ENCODE measurements at places on chromosomes 5 and 9.

- no peak for DNase-seq
Measured at GRCh38 chr5:179772351-179772750, 21.4 kb upstream of the LTC4S start.

- DNase-seq = no peak
Measured at GRCh38 chr9:34611251-34611810, 566 bp downstream of the RPP25L start.

GRCh38 chr5:35478856-35479682 lies 138.6 kb upstream of the SPEF2 start:
- DNase-seq = no peak

- DNase-seq = peak; percentile 59
Measured at GRCh38 chr5:33105521-33105941, 335.2 kb upstream of the TARS1 start.

GRCh38 chr5:95697781-95698681 lies 15.2 kb upstream of the SPATA9 start:
- no peak for DNase-seq

- DNase-seq = no peak
Measured at GRCh38 chr5:145236127-145236526, 599.0 kb downstream of the PRELID2 start.

DNA sequence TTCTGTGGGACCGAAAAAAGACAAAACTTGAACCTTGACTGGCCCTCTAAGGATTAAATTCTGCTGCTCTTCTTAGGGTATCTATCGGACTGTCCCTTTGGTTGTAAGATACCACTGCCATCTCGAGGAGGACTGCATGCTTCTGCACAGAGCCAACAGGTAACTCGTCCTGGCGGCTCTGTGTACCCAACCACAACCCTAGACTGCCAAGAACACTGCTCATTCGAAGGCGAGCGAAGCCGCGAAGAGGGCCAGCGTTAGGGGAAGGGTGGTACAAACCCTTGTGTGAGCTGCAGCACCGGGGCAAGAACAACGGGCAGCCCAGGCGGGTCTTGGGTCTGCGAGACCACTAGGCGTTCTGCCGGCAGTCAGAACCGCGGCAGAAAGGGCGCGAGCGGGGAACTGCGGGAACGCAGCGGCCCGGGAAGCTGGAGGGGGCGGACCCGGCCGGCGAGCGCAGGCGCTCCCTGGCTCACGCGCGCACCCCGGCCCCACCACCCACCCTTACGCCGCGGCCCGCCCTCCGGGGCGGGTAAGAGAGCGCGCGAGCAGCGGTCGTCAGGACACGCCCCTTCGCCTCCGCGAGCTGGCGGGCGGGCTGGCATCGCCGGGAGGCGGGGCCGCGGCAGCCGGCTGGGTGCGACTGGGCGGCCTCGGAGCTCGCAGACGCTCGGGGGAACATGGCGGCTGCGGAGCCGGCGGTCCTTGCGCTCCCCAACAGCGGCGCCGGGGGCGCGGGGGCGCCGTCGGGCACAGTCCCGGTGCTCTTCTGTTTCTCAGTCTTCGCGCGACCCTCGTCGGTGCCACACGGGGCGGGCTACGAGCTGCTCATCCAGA lies at the start of gene ISOC1:
Gene ISOC1 (plus strand): TSS at position 663 of the 837 bp plus-strand sequence. CDS start 18 bp downstream, at position 681.
- peak; percentile 27 for DNase-seq

GRCh38 chr5:40939753-40940152 lies 30.5 kb downstream of the C7 start:
- DNase-seq = no peak

DNA sequence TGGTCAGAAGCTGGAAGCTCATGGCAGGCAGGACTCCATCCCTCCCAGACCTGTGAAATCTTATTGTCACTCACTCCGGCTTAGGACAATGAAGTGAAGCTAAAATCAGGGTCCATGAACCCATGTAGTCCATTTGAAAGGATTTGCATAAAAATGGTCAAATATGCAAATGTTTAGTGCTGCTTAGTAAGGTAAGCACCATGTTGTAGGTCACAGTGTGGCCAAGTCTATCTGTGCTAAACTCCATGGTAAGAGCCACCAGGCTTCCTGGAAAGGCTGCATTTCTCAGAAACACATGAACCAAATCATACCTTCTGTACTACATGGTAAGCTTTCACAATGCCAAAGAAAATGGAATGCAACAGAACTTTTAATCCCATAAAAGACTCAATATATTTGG lies 5.7 kb downstream of the ALG2 start:
- no peak for DNase-seq
